AG08395 (cell line): ENCODE measurements at places on chromosomes 4 and X.
A peak's percentile ranks its signal among the peaks of the same experiment; 100 is the strongest.

- DNase-seq: peak; percentile 56
Measured at GRCh38 chrX:40154853-40155588, 57.3 kb upstream of the BCOR start.

- no peak for DNase-seq
Measured at GRCh38 chrX:101219864-101220346, 319 bp downstream of the DRP2 start.

DNA sequence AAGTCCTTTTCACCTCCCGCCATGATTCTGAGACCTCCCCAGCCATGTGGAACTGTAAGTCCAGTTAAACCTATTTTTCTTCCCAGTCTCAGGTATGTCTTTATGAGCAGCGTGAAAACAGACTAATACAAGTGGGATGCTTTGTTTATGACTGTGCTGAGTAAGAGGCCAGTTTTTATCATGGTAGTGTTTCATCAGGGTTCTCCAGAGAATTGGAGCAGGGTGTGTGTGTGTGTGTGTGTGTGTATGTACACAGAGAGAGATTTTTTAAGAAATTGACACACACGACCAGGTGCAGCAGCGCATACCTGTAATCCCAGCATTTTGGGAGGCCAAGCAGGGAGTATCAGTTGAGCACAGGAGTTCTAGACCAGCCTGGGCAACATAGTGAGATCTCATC, 34.6 kb upstream of the SLC2A9 start:
- no peak for DNase-seq

DNA sequence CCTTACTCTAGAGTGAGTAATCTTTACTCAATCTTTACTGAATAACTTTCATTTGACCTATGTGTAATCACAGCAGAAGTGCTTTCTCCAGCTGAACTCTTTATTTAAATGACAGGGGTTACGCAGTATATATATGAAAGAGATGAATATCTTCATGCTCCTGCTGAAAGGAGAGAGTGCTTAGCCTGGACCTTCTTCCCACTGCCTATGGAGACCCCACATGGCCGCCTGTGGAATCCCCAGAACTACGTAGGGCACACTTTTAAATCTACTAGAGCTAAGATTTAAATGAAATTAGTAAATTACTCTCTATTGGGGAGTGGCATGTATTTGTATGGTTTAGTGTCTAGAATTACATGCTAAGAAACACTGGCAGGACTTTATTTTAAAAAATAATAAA, 391.2 kb downstream of the ANKRD50 start:
- DNase-seq: no peak

- no peak for DNase-seq
Measured at GRCh38 chr4:111020961-111021360, 398.1 kb upstream of the PITX2 start.

GRCh38 chrX:55167124-55167803, 52.9 kb upstream of the PAGE5 start:
- no peak for DNase-seq

DNA sequence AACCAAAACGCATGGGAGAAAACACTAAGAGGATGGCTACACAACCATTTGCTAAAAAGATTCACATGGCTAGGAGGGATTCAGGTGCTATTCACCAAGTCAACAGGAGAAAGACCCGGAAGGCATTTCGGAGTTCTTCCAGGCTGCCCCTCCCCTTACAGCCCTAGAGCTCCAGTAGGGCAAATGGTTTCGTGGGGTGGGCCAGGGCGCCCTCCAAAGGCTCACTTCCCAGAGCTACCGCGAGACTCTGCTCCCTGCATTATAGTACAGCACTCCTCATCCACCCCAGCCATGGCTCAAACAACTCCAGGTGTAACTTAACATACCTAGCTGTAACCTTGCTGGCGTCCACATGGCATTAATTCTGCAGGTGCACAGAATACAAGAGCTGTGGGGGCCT, 179.7 kb downstream of the SLC39A8 start:
- no peak for DNase-seq

GRCh38 chrX:39736216-39737211, 361.2 kb downstream of the BCOR start:
- peak; percentile 82 for DNase-seq

DNA sequence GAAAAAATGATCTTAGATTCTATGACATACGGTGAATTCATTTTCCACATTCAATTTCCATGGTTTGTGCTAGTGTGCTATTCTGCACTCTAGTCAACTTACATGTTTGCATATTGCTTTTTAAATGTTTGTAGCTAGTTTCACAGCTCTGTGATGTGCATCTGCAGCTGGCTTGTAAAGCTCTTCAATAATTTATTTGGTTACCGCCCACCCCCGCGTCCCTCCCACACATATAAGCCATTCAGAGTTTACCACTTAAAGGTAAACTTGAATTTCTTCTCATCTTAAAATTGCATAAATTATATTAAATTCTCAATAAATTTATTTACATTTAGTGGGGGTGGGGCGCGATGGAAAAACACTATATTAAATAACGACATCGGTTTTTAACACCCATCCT, 291 bp upstream of the NBDY start:
- DNase-seq: no peak

GRCh38 chr4:52659722-52660261, 691 bp upstream of the USP46 start:
- peak; percentile 50 for DNase-seq

- DNase-seq: no peak
Measured at GRCh38 chr4:78061939-78062570, 4.9 kb downstream of the FRAS1 start.

- DNase-seq: no peak
Measured at GRCh38 chr4:76526585-76526990, 91.6 kb downstream of the SHROOM3 start.

DNA sequence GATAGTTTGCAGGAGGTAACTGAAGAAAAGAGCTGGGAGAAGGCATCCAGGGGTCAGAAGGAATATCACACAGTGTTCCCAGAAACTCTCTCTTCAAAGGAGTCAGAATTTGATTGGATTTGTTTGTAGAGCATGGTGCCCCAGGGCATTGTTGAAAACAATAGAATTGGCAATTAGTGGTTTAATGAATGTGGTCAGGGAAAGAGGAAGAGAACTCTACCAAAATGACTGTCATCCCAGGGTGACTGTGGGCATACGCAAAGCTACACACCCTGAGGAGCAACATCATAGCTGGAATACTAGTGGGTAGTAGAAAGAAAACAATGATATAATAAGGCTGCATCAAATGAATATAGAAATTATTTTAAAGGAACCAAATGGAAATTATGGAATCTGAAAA, 21.5 kb downstream of the TNIP2 start:
- no peak for DNase-seq
